ENCODE measurements at places on chromosomes 6 and 20.

GRCh38 chr20:31764641-31765305 lies 25.7 kb downstream of the TPX2 start:
- no peak for DNase-seq

DNA sequence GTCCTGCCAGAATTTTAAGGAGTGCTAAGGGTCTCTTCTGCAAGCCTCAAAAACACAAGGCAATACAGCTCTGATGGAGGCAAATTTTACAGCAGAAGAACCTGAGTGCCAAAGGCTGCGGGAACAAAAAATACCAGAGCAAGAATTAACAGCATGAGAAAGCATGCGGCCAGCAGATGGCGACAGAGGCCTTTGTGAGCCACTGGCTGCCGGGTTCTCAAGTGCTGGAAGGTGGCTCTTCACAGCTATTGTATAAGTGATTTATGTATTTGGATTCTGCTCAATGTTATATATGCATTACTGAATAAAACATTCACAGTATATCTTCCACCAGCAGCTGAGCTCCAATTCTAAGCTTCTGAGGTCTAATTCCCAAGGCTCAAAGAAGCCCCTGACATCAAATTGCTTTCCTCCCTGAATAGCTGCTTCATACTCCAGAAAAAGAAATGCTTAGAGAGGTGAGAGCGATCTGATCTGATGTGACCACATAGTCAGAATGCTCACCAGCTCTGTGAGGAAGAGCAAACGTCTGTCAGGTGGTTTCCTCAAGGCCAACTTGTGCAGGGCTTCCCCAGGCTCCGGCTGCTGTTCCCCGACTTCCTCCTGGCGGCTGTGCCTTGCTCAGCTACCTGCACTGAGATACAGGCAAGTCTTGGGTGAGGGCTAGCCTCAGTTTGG lies 58.6 kb downstream of the PPP1R3G start:
- peak; percentile 44 for DNase-seq

DNA sequence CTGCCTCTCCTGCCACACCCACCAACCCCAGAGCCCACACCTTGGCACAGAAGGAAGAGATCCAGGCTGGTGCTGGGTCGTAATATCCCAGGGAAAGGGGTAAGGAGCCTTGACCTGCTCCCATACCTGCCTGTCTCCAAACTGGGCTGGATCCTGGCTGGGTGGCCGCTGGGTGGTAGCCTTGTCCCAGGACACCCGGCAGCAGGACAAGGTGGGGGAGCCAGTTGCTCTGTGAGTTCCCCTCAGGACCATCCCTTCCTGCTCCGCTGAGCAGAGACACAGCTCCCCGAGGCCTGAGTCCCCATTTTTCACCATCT lies 58.8 kb downstream of the UBE2V1 start:
- DNase-seq: no peak

GRCh38 chr6:5705252-5705651 lies 301.5 kb downstream of the NRN1 start:
- DNase-seq: no peak

DNA sequence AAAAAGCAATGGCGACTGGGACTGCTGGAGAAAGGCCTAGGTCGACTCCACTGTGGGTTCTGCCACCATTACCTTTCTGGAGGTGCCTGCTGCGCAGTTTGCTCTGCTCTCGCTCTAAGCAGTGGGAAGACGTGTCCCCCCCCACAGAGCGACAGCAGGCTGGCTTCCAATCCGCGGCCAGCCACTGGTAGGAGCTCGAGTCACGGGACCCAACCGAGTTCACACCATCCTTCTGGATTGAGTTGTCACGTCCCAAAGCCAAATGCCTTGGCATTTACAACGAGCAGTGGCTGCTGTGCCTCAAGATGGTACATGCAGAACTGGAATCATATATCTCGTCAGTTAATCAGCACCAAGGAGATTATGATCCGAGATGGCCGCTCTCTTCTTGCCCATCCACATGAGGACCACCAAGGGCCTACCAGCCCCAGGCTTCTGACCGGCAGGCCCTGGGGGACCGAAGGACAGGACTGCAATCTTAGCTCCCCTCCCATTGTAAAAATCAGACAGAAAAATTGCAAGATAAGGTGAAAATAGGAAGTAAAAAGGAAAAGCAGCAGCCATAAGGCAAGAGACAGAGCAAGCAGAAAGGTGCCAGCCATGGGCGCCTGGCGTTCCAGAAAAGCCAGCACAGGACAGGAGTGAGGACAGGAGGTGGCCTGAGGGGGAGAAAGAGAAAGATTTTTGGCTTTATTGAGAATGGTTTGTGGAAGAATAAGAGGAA lies 74.4 kb downstream of the TRAM2 start:
- DNase-seq: no peak
